ENCODE measurements at places on chromosomes 7 and 10.

DNA sequence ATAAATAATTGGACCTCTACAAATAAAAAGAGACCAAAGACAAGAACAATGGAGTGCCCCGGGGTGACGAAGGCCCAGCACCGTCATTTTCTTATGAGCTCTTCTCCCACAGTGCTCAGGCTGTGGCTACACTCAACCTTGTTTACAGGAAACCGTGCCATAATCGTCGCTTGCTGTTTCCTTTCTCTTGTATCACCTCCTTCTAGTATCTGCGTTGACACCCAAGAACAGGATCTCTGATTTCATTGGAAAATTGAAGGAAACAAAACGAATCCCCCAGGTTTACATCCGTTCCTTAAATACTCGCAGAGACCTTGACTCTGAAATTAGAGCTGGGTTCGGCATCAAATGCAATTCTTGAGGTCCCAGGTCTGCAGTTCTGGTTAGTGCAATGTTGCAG, 1.7 kb upstream of the IGFBP3 start:
- no peak for DNase-seq

DNA sequence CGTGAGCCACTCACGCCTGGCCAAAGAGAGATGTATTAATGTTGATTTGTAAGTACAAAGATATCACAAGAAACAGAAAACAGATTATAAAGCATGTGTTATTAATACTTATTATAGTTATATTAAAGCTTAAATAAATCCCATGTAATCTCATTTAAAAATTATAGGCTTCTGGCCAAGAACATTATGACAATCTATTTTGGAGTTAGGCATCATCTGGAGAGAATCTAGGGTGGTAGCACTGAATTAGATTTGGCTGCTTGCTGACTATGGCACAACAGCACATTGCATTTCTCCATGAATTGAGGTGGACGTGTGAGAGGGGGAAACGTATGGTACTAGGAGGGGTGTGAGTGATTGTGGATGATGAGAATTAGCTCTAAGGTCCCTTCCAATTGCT, 16.8 kb upstream of the SLC16A12 start:
- DNase-seq = no peak

DNA sequence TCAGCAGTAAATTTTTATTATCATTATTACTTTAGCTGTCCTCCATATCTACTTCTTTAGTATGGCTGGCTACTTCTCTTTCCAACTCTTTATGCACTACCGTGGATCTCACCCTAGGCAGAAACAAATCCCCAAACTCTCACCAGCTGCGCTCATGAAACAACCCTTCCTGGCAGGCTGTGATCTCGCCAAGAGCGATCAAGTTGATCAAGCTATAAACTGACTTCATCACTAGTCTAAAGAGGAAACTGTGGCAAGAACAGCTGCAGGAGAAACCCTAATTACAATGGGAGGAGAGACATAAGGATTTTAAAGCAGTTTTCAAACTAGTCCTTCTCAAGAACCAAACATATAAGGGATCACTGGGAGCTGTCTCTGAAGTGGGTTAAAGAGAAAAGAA, 160.5 kb upstream of the PRSS58 start:
- no peak for DNase-seq

GRCh38 chr7:69232445-69233376, 365.6 kb upstream of the AUTS2 start:
- no peak for DNase-seq

- no peak for DNase-seq
These were observed 138.3 kb downstream of the JCAD start for GRCh38 chr10:29921071-29921446.

GRCh38 chr7:54827734-54828133, 68.7 kb upstream of the SEC61G start:
- DNase-seq = no peak

GRCh38 chr7:24812305-24812945, 55.2 kb upstream of the GSDME start:
- peak; percentile 38 for DNase-seq

DNA sequence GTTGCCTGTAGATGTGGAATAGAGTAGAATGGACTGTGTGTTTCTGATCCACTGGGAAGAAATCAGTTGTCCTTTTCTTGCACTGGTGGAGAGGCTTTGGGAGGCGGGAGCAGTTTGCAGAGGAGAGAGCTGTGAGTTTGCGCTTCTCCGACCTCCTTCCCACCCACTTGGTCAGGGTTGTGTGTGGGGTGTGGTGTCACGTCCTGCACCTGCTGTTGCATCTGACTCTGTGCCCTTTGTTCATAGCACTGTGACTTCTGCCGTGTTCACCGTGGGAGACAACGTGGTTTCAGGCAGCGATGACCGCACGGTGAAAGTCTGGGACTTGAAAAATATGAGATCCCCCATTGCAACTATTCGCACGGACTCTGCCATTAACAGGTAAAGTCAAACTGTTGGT, 67.8 kb downstream of the WDR37 start:
- DNase-seq = no peak

- no peak for DNase-seq
These were observed 52.0 kb downstream of the ANKIB1 start for GRCh38 chr7:92297736-92298135.

DNA sequence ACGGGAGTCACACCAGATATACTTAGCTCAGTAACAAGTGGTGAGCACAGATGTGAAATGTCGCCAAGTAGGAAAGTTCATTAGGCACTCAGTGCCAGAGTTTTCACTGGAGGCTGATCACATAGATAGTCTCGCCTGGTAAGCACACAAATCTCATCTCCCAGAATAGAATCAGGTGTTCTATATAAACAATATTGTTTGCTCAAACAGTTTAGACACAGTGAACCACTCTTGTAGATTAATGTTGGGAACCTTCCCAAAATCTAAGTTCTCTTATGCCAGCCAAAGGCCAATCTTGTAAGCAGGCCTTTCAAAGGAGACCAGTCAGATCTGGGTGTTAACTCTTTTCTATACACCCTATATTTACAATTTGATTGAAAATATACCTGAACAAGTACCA, 716.5 kb upstream of the GRM3 start:
- no peak for DNase-seq

DNA sequence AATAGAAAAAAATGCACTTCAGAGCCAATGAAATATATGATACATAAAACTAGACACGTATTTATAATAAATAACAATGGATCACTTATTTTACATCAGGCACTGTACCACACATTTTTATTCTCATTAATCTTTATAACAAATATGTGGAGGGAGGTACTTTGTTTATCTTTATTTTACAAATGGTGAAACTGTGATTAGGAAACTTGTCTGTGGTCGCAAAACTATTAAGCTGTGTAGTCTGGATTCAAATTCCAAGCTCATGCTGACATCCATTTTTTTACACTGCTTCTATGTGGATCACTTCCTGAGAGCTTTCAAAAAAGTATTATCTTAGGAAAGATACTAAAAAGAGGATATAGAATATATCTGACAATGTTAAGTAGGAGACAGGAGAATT, 978.6 kb downstream of the SORCS1 start:
- DNase-seq = no peak

- DNase-seq = no peak
These were observed 1377.4 kb downstream of the XPNPEP1 start for GRCh38 chr10:108545921-108546320.

GRCh38 chr10:104367904-104368303, 14.3 kb downstream of the CFAP58 start:
- DNase-seq = no peak

DNA sequence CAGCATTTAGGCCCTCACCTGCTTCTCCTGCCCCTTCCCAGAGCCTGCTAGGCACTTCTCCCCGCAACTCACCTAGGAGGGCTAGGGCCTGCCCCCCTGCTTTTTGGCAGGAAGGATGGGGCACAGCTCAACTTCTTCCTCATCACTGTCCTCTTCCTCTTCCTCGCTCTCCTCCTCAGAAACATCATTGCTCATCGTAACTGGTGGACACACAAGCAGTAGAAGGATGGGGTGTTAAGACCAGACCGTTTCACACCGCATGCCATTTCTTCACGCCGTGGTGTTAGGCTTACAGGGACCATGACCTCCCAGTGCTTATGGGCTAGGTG, 1.6 kb downstream of the NPM3 start:
- DNase-seq = no peak

DNA sequence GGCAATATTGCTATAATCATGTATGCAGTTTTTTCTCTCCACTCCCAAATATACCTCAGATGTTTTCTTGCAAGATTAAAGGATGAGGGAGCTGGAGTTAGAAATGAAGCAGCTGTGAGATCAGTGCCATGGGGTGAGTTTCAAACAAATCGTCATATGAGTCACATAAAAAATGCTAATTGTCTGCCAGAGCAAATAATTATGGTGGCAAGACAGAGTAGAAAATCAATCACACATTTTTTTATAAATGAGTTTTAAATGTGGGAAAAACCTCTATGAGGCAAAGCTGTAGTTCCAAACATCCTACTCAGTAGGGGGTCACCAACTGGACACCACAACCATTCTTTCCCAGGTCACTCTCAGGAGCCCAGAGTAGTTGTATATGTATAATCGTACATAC, 55.3 kb downstream of the CH25H start:
- DNase-seq = no peak

DNA sequence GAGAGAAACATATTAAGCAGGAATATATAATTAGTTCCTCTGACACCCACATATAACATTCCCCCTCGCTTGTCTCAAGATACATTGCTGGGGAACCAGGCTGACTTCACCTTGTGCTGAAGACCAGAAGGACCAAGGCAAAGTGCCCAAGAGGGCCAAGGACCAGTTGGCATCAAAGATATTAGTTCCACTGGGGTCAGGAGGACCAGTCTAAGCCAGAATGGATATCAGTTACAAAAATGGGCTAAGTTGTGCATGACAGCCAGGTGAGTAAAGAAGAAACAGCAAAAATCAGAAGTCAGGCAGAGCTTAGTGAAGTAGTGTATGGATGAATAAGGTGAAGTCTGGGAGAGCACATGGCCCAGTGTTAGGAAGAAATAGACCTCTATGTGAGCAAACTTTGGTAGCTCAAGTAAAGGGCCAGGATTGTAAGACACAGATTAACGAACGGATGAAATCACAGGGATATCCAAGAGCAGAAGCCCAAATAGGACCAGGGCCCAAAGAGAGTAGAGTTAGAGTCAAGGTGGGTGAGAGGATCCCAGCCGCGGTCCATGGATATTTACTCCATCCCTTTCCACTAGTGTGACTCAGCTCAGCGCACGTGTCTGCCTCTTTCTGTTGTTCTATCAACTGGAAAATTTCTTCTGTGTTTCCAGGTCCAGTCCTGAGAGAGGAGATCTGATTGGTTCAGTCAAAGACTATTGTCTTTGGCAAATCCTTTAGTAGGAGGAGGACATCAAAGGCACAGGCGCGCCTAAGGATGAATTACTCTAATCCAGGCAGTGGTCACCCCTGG, 5.0 kb downstream of the CALD1 start:
- DNase-seq = no peak

DNA sequence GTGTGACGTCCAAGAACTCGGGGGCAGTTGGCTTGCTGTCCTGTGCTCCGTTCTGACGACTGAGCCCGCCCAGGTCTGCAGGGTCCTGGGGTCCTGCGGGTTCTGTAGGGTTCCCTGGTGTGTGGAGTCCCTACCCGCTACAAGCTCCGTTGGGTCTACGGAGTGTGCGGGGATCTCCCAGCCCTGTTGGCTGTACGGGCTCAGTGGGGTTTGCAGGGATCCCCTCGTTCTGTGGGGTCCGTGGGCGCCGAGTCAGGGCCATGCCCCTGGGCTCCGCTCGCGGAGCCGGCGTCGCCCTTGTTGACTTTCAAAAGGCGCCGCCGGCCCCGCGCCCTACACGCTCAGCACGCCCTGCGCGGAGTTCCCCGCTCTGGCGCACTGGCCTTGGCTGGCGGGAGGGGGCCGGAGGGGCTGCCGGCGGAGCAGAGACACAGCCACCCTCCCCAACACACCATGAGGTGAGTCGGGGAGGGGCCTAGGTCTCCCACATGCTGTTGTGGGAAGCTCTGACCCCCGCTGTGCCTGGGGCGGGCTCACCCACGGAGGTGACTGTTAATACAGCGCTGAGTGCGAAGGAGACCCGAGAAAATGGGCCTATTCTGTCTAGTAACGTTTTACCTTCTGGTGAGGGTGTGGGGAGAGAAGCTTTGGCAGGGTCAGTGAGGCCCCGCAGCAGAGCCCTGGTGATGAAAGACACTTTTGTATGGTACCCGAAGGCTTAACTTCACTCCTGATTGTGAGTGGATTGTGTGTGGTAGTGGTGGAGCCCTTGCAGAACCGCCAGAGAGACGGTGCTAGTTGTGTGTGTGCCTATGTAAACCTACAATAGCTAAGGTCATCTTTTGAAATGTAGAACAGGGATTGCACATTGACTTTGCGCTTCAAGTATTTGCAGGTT, 8.1 kb downstream of the TASOR2 start:
- peak; percentile 39 for DNase-seq

DNA sequence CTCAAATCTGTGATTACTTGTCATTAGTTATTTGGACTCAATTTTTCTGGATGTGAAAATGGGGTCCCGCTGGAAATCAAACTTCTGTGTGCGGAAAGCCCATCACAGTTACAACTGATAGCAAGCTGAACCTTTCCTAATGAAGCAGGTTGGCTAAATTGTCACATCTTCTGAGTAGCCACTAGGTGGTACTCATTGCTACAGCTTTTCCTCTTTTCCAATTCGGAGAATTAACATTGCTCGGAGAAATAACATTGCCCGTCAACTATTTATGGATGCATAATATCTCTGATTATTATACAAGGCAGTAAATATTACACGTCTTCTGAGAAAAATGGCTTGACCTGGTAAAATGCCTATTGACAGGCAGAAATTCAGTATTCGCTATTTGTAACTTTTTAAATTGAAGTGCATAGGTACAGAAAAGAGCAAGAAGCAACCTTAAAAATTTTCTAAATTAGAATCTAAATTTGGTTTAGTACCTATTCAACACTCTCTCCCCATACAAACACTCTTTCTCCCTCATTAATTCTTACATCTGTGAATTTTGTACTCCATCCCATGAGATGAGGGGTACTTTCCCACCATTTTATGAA, 17.3 kb upstream of the BLOC1S2 start:
- DNase-seq = no peak

DNA sequence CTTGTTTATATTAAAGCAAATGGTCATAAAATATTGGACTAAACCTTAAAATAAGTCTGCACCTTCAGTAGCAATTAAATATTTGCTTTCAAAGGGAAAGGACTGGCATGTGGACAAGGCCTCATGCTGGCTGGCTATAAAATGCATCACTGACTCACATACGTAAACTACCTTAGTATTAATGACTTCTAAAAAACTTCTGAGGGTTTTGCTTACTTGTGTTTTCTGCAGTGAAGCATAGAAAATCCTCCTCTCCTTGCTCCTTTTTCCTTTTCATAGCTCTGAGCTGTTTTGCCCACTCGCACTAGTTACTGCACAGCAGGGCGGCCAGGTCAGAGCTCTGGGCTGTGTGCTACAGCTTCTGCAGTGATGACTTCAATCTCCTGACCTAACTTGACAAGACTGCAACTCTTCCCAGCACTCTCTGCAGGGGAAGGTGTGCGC, 82.3 kb downstream of the CUL2 start:
- DNase-seq = no peak

DNA sequence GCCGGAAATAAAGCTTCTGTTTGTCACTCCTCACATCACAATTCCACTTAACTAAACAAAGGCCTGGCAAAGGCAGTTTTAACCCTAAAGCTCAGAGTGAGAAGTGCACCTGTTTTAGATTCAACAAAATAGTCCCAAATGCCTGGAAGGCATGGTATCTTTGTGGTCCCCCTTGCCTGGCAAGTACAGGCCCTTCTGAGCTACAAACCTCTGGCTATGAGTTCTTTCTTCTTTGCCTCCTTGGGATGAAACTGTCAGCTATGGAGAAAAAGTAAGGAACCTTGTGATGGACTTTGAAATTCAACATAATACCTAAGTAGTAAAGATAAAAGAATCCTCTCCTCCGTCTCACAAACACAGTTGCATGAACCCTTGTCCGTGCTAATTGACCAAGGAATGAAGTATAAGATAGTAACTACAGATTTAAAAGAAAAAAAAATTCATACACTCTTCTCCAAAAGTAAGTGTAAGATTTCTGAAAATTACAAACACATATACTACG, 244.5 kb upstream of the ETV1 start:
- no peak for DNase-seq
